Mammary microvascular endothelial cell (primary cell): ENCODE measurements at places on chromosomes 11 and 22. TPM values are rescaled to one million over a fixed set of nuclear protein-coding genes. Genes with fewer than 3 reads are reported as not detected.

Gene TFIP11
- 26.8 and 29.4 TPM in 2 replicates for total RNA-seq

Gene OR52A1
- total RNA-seq: not detected in 2 replicates

Gene DGCR6
- total RNA-seq: 0.10 and 0.27 TPM in 2 replicates

Gene TSPAN32
- total RNA-seq: not detected in 2 replicates

Gene PDGFD
- total RNA-seq: 14.5 and 16.1 TPM in 2 replicates

Gene KAT5
- total RNA-seq: 42.8 and 56.6 TPM in 2 replicates

Gene PRG3
- not detected in 2 replicates for total RNA-seq

Gene HPX
- total RNA-seq: 0.27 TPM in 1 of 2 replicates, not detected in the other

Gene OR51B4
- total RNA-seq: not detected in 2 replicates

Gene ACTN3
- total RNA-seq: not detected in 2 replicates

Gene SLC5A1
- total RNA-seq: not detected in 2 replicates

Gene MS4A14
- total RNA-seq: not detected in 2 replicates

Gene OR8D1
- total RNA-seq: not detected in 2 replicates

Gene CASP5
- total RNA-seq: not detected in 2 replicates

Gene RIMBP3C
- total RNA-seq: 0.05 TPM in 1 of 2 replicates, not detected in the other

Gene OR10A3
- not detected in 2 replicates for total RNA-seq

Gene CCS
- 14.0 and 23.7 TPM in 2 replicates for total RNA-seq

Gene OR51E2
- total RNA-seq: not detected in 2 replicates

Gene ANKK1
- total RNA-seq: 0.05 TPM in 1 of 2 replicates, not detected in the other

Gene HSPB2
- total RNA-seq: not detected in 2 replicates

Gene RASSF7
- total RNA-seq: 10.8 and 12.0 TPM in 2 replicates
